NCI-H187 (cell line): ENCODE measurements at places on chromosomes 1 and 21.

DNA sequence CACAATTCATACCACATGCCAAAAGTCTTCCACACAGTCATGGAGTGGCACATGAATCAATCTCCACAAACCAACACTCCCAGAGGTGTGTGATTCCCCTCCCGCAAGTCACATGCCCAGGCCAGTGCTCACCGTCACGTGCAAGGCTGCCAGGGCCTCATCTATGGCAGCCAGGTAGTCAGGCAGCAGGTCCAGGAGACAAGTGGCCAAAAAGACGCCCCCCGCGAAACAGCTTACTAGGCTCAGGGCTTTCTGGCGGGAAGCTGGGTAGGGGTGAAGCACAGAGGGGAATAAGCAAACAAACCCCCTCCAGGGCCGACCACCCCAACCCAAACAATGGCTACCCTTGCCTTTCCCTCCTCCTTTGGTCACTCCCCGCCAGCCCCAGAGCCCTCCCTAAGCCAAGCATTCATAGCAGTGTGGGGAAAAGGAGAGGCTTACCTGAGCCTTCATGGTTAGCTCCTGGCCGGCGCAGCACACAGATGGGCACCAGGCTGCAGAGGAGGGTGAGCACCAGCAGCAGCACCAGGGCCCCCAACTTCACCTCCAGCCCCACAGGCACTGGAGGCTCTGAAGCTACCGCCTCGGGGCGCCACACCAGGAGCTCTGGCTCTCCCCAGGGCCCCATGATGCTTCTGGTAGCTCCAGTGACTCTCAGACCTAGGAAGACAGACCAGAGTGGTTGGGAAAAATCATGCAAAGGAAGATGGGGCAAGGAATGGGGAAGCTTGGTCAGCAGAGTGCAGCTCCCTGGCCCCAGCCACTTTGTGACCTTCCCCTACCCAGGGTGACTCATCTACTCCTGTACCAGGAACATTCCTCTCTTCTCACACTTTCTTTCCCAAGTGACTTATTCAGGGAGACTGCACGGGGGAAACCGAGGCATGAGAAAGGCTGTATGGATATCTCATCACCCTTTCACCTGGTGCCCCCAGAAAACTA lies 978 bp downstream of the SLC39A1 start:
- no peak for DNase-seq

GRCh38 chr21:16742131-16742641 lies 770.7 kb upstream of the CXADR start:
- no peak for DNase-seq

DNA sequence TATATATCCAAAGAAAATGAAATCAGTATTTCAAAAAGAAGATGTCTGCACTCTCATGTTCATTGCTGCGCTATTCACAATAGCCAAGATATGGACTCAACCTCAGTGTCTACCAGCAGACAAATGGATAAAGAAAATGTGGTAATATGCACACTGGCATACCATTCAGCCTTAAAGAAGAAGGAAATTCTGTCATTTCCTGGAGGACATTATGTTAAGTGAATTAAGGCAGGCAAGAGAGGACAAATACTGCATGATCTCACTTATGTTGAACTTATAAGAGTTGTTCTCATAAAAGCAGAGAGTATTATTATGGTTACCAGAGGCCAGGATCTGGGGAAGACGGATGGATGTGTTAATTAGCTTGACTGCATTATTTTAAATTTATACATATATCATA lies 115.9 kb downstream of the NEGR1 start:
- DNase-seq = no peak

DNA sequence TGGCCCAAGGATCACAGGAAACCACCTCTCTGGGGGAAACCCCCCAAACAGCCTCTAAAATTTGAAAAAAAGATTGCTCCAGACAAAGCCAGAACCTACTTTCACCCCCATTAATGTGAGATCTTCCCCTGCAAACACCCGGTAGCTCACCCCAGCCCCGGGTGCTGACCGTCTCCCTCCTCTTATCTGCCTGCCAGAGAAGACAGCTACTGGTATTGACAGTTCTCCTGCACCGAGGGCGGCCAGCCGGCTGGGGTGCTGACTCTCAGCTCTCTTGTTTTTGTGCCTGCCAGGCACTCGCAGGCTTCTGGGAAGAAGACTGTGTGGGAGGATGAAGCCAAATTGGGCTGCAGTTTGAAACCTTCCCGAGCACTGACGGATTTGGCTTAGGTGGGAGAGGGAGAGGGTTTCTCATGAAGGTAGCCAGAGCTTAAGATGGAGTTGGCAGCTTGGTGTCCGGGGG lies 48.2 kb downstream of the RASSF5 start:
- DNase-seq = no peak

DNA sequence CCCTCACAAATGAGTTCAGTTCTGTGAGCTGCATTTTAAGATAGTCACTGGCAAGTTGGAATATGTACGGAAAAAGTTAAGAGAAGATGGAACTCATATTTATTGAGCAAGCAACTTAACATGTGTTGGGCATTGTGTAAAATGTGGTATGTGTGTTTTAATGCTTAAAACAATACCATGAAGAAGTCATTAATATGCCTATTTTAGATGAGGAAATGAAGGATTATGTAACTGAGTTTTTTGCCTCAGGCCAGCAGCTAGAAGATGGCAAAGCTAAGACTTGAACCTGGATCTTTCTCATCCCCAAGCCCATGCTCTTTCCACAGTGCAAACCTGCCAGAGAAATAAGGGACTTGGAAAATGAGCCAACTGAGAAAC lies 48.9 kb downstream of the SPATA46 start:
- no peak for DNase-seq

DNA sequence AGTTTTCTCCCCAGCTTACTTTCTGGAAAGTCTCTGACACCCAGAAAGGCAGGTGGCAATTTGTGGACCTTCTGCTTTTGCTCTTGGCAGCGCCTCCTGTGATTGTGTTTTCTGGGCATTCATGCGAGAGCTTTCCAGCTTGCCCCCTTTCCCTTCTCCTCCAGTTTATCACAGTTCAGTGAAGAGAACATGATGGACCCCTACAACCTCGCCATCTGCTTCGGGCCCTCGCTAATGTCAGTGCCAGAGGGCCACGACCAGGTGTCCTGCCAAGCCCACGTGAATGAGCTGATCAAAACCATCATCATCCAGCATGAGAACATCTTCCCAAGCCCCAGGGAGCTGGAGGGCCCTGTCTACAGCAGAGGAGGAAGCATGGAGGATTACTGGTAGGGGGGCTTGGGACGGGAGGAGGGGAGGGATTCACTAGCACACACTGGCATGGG lies 24.3 kb upstream of the IKBKE start:
- no peak for DNase-seq

- DNase-seq = no peak
Observed at GRCh38 chr1:14887764-14888350, 265.7 kb upstream of the TMEM51 start.

DNA sequence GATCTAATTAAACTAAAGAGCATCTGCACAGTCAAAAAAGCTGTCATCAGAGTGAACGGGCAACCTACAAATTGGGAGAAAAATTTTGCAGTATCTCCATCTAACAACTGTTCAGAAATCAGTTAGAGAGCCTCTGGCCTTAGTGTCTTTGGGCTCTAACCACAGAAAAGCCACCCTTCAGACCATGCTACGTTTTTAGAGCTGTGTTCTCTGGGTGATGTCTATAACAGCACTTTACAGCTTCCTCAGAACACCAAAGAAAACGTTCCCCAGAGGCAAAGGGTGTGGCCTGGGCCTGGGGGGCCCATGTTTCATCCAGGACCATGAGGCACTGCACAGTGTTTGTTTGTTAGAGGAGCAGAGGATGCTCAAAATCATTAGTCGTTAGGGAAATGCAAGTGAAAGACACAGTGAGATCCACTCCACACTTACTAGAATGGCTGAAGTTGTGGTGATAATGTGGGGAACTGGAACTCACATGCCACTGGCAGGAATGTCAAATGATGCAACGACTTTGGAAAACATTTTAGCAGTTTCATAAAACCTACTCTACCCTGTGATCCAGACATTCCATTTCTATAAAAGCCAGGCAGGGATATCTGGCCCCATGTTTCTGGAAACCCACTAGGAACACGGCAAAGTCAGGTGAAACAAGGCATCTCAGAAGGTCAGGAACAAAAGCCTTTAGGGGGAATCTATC lies 250.4 kb upstream of the HOOK1 start:
- DNase-seq = no peak

- no peak for DNase-seq
Observed at GRCh38 chr1:145871994-145872924, 13.4 kb upstream of the PIAS3 start.

GRCh38 chr1:41611068-41611931 lies 126.8 kb upstream of the EDN2 start:
- no peak for DNase-seq

- no peak for DNase-seq
Observed at GRCh38 chr1:113818578-113818977, 6.3 kb upstream of the RSBN1 start.

DNA sequence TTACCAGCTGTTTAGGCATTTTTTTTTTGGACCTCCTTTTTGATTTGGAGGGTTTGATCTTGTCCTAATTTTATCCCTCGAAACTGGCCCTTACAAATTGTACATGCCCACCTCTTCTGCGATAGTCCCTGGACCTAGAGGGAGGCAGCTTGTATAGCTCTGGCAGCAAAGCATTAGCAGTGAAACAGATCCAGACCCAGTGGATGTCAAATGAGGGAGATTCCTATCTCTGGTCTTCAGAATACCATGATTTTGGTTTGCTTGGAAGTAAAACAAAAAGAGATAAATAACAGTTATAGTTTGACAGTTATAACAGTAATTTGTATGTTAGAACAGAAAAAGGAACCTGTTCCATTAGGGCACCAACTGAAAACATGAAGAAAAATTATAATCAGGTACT lies 123.6 kb downstream of the MIS18A start:
- no peak for DNase-seq

DNA sequence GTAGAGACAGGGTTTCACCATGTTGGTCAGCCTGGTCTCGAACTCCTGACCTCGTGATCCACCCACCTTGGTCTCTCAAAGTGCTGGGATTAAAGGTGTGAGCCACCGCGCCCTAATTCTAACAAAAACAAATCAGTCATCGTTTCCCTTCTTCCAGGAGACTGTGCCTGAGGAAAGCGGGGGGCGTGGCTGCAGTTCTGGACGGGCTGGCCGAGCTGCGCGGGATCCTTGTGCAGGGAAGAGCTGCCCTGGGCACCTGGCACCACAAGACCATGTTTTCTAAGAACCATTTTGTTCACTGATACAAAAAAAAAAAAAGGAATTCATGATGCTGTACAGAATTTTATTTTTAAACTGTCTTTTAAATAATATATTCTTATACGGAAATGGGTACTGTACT lies 104.2 kb downstream of the WDR4 start:
- no peak for DNase-seq

DNA sequence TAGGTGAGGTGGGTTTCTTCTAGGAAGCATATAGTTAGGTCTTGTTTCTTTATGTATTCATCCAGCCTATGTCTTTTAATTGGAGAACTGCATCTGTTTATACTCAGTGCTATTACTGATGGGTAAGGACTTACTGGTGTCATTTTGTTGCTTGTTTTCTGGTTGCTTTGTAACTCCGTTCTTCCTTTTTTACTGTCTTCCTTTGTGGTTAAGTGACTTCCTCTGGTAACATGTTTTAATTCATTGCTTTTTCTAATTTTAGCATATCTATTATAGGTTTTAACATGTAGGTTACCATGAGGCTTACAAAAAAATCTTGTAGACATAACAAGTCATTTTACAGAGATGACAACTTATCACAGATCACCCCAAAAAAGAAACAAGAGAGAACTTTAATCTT lies 160.8 kb downstream of the VAV3 start:
- DNase-seq = no peak

DNA sequence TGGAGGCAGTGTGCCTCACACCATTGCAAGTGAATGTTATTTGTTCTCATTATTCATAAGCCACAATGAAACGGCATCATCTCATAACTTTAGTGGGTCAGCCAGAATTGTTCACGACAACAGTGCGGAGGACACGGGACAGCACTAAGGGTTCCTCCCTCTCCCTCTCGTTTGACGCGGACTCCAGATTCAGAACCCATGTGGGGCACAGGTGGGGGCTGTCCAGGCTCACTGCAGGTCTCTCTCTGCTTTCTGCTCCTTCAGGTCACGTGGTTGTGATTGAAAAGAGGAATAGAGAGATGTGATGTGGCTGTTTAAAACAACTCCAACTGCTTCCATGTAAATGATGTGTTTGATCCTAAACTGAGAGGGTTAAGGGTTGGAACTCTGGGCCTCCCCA lies 13.5 kb downstream of the RUNX1 start:
- DNase-seq = no peak

DNA sequence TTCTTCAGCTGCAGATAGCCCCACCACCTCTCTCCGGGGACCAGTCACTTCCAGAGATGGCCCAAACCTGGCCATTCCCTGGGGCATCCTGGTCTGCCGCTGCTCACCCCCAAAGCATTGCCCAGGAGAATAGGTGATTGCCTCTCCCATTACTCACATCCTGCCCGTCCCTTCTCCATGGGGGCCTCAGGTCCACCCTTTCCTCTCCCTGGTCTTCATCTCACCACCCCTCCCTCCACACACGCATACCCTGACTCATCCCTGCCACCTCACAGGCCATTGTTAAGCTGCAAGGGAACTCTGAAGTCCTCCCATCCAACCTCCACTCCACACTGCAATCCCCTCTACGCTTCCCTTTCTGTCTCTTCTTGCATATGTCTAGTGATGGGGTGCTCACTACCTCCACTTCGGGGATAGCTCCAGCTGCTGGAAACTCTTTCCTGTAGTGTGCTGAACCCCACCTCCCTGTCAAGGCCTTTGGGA lies at the start of gene PLEKHG5:
Gene PLEKHG5 (minus strand): TSS at position 188 of the 483 bp plus-strand sequence. CDS start 14,096 bp downstream, outside the sequence.
- no peak for DNase-seq

GRCh38 chr1:4709641-4710040 lies 55.2 kb downstream of the AJAP1 start:
- no peak for DNase-seq

DNA sequence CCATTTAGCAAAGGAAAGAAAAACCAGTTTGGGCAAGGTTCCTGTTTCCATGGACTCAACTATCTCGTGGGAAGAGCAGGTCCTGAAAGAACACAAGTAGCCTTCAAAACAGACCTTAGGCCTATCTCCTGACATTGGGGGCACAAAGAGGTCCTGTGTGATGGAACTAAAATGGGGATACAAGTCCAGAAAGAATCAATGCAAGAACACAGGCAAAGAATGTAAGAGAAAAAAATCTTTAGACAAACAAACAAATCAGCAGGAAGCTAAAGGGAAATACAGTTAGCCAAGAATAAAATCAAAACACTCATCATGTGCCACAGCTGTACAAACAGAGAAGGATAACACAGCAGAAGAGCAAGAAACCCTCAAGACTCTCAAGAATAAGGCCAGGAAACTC lies 28.2 kb downstream of the SLC30A10 start:
- no peak for DNase-seq

- peak; percentile 48 for DNase-seq
Observed at GRCh38 chr21:31538816-31539215, 120.7 kb upstream of the SOD1 start.

- no peak for DNase-seq
Observed at GRCh38 chr1:45545019-45545493, 5.6 kb upstream of the AKR1A1 start.

- DNase-seq = no peak
Observed at GRCh38 chr1:180042988-180043622, 88.5 kb downstream of the CEP350 start.
